ENCODE measurements at places on chromosomes 12 and 14.
A peak's percentile ranks its signal among the peaks of the same experiment; 100 is the strongest.

- no peak for DNase-seq
Observed at GRCh38 chr12:111677186-111677585, 8.6 kb downstream of the BRAP start.

- peak; percentile 57 for DNase-seq
Observed at GRCh38 chr14:89428546-89429198, 11.6 kb upstream of the FOXN3 start.

DNA sequence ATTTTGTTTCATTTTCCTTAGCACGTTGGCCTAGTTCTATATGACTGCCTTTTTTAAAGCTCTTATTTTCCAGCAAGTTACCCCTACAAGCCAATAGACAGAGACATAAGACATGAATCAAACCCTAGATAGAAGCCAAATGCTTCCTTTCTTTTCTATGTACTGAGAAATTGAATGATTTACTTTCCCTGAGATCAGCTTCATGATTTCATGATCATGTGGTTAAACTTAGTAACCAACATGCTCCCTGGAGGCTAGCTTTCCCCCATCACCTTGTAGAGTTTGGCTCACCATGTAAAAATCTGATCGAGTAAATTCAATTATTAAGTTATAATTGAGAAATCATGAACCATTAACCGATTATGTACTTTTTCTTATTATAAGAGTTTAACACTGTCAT lies 148.1 kb upstream of the LRIG3 start:
- DNase-seq: no peak

DNA sequence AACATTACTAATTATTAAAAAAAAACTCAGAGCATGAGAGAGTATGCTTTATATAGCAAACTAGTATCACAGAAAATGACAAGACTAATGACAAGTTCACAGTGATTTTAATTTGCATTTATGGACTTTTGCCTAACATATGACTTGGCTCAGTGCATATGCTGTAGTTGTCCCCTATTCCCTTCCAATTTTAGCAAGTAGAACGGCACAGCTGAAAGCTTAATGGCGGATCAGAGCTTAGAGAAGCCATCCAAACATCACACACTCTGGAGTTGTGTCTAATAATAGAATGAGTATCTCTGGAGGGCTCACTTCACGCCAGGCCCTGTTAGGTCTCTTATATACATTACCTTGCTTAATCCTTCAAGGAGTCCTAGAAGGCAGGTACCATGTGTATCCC lies 13.3 kb downstream of the CNIH1 start:
- no peak for DNase-seq

DNA sequence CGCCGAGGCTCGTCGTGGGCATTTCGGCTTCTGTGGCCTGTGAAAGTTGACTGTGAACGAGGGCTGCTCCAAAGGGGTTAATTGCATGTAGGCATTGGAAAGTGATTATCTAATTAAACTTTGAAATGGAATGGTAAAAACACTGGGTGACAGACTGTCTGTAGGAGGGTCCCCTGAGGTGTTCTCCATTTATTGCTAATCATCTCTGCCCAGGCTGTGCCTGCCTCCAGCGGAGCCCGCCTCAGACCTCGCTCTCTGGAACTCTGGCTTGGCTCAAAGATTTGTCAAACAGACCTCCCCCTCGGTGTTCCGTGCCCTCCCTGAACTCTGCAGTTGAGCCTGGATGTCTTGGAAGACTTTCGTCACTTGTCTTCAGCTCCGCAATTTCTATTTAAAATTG lies 50.2 kb upstream of the VRK1 start:
- DNase-seq: no peak

GRCh38 chr12:57242691-57243454 lies 8.1 kb downstream of the STAC3 start:
- peak; percentile 88 for DNase-seq

GRCh38 chr14:106372870-106373652 lies 846.7 kb downstream of the TMEM121 start:
- peak; percentile 83 for DNase-seq

GRCh38 chr12:111211910-111212757 lies 156.8 kb downstream of the PHETA1 start:
- DNase-seq: no peak

DNA sequence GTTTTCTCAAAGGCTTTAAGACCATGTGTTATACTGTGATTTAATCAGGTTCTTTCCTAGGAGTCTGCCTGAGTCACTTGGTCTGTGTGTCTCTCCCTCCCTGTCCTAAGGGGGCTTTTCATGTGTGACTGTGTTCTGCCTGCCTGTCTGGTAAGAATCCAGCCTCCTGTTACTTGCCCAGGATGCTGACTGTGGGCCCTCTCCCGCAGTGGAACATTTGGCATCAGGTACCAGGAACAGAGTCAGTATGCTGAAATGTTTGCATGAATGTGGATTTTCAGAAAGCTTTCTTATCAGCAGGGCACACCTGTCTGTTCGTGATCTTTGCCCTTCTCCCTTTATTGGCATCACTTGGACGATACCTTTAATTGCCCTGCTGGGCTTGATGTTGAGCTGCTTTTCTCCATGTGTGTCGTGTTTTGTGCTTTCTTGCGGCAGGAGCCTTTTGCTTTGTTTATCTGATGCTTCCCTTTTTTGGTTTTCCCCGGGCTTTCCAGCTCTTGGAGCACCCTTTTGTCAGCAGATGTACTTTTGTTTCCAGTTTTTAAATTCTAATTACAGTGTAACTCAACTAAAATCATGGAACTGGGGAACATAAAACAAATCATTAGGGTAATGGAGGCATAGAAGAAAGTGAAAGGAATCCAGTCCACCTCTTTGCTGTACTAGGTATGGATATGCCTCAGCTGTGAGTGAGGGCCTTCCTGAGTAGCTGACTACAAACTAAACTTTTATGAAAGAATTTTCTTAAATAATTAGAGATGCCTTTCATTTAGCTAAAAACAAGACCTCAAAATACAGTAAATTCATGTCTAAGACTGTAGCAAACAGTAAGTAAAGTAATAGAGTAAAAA lies 72.5 kb downstream of the TRAF3 start:
- DNase-seq: no peak

DNA sequence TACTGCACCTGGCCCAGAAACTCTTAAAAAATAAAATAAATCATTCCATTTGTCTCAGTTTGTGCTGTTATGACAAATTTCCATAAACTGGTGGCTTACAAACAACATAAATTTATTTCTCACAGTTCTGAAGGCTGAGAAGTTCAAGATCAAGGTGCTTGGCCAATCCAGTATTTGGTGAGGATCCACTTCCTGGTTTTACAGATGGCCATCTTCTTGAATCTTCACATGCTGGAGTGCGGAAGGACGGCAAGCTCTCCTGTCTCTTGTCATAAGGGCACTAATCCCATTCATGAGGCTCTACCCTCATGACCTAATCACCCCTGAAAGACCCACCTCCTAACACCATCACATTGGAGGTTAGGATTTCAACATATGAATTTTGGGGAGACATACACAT lies 29.9 kb upstream of the MYBPC1 start:
- no peak for DNase-seq

DNA sequence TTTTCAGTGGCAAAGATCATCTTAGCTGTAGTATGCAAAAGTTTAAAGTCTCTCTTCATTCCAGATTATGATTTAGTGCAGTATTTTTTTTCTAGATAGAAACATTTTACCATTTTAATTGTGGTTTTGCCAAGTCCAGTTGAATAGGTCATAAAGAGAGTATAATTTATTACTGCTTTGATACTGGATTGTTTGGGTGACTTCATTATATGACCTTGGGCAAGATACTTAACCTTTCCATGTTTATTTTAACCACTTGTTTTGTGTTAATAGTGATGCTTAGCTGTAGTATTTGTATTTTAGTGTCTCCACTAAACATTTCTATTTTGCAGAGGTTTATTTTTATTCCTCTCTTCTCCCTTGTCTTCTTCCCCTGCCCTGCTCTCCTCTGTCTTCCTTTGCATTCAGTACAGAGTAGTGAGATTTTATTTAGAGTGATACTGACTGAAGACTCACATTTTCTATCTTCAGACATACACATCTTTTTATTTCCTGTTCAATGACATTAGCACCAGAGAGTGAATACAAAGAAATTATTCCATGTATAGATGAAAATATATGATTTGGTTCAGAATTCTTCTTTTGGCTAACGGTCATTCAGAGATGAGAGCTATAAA lies 215.2 kb downstream of the ERC1 start:
- no peak for DNase-seq

- DNase-seq: no peak
Observed at GRCh38 chr14:93285044-93285443, 47.8 kb downstream of the BTBD7 start.

DNA sequence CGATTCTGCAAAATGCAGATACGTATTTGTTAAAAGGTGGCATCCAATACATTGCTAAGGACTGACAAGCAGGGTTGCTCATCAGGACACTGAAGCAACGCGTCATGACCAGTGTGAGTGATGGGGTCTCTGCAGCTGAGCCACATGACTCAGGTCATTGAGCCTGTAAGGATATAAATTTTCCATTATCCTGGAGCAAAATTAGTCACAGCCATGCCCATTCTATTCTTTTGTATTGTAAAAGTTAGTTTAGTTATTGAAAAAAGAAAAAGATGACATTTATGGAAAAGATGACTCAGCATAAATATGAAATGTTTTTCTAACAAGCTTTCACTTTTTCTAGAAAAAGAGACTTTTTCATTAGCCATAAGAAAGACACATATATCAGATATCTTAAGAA lies 268.0 kb upstream of the TMEM132C start:
- DNase-seq: no peak
